ENCODE measurements at places on chromosomes 13 and 19. TPM values are rescaled to one million over a fixed set of nuclear protein-coding genes. Genes with fewer than 3 reads are reported as not detected.

DNA sequence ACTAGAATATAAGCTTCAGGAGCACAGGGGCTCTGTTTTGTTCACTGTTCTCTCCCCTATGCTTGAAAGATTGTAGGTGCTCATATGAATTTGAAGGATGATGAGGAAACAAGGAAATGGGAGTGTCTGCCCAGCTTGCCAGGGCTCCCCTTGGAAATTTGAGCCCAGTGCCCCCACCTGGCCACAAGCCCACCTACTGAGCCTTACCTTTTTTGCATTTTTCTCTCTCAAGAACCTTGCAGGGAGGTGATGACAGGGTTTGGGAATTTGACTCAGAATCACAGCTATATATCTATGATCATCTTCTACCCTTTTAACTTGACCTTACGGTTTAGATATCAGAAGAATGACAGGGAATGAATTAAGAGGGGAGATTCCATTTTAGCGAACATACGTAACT is 33.8 kb downstream of the SERP2 start:
- no peak for DNase-seq

SEMA6B gene
- total RNA-seq: 0.65 TPM

GRCh38 chr19:435707-436412 is 25.0 kb downstream of the SHC2 start:
- no peak for DNase-seq

- no peak for DNase-seq
Measured at GRCh38 chr19:2799273-2800020, 14.1 kb downstream of the THOP1 start.

DNA sequence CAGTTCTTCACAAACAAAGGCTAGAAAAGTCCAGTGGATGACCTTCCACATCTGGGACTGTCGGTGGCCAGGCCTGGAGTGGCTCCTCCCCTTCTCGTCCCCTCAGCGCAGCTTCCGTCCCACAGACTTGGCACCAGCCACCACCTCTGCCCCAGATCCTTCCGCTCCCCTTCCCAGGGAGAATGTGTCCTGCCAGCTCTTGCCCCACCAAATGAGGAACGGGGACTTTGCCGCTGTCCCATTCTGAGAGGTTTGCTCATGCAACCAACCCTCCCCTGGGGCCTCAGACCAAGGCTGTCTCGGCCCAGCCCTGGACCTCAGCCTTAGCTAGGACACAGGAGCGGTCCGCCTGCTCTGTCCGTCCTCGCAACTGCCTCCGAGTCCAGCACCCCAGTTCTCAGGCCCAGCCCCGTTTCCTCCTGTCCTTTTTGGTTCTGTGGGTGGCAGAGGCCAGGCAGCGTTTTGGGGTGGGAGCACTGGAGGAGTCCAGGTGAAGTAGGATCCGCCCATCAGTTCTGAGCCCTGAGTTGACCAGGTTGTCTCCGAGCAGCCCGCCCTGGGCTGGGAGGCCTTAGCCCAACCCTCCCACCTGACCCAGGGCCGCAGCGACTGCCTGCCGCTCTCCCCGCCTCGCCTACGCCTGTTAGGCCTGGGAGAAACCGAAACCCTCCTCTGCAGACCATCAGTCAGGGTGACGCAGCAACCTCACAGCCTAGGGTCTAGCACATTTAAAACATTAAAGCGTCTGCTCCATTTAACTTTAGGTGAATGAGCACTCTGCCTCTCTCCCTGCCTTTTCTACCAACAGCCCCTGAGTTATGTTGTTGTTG is 284.3 kb downstream of the FOXO1 start:
- no peak for DNase-seq

Data from epithelial cell of proximal tubule (primary cell).